Articular chondrocyte of knee joint (primary cell): ENCODE measurements at places on chromosomes 2 and 18. TPM values are rescaled to one million over a fixed set of nuclear protein-coding genes. Genes with fewer than 3 reads are reported as not detected.

Gene DDX18
- total RNA-seq = 44.8 and 65.3 TPM in 2 replicates

Gene MOGAT1
- total RNA-seq = not detected in 2 replicates

Gene NLRC4
- total RNA-seq = not detected in 2 replicates

Gene LYPD6B
- total RNA-seq = 0.52 and 2.4 TPM in 2 replicates

Gene ECEL1
- not detected in 2 replicates for total RNA-seq

Gene LOXL3
- total RNA-seq = 162 and 188 TPM in 2 replicates

Gene RBKS
- 5.4 and 6.3 TPM in 2 replicates for total RNA-seq

Gene CENPA
- total RNA-seq = 5.2 and 7.2 TPM in 2 replicates

Gene SP100
- 132 and 157 TPM in 2 replicates for total RNA-seq
